T-helper 17 cell (primary cell): ENCODE measurements at places on chromosomes 6 and 20.

- DNase-seq, result no peak
Measured at GRCh38 chr6:83008626-83009025, 57.0 kb downstream of the UBE3D start.

DNA sequence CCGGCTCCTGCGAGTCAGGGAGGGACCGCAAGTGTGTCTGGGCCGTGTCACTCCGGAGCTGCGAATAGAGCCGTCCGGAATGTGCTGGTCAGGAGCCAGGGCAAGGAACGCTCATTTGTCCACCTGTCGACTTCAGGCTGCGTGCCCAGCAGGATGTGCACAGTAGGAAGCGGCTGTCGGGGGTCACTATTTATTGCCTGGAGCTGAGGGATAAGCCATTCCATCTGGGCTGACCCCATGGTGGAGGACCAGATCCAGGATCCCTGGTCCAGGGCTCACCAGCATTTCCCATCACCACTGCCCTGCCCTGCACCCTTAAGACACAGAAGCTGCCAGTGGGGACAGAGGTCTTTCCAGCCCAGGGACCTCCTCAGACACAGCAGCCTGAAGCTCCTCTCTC is 14.7 kb downstream of the NTSR1 start:
- DNase-seq, result no peak

DNA sequence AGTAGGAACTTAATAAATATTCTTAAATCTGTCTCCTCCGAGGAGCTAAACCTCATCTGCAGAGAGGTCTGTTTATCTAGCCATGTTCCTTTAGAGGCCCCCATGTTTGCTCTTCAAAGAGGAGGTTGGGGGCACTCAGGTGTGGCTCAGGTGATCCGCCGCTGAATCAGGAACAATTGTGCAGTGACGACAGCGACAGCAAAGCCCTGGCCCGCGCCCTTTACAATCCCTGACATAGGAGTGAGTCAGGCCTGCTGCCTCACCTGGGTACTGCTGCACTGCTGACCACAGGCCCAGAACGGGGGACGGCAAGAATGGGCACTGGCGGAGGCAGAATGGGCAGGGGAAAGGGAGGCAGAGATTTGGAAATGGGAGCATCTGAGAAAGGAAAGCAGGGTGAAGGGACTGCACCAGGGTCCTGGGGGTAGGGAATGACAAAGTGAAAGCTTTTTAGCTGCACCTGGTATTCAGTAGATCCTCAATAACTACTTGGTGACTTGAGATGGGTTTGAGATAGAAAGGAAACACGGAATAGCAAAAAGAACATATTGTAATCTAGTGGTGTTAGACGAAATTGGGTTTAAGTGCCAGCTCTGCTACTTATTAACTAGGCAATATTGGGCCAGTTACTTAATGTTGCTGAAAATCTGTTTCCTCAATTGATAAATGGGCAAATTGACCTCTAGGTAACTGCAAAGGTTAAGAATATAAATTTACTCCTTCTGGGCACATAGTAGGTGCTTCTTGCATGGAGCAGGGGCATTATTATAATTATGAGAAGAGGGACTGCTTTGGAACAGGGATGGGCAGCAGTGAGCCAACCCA is 5.4 kb upstream of the IER3 start:
- DNase-seq, result no peak

- no peak for DNase-seq
Measured at GRCh38 chr20:58706975-58707681, 14.5 kb downstream of the NPEPL1 start.

DNA sequence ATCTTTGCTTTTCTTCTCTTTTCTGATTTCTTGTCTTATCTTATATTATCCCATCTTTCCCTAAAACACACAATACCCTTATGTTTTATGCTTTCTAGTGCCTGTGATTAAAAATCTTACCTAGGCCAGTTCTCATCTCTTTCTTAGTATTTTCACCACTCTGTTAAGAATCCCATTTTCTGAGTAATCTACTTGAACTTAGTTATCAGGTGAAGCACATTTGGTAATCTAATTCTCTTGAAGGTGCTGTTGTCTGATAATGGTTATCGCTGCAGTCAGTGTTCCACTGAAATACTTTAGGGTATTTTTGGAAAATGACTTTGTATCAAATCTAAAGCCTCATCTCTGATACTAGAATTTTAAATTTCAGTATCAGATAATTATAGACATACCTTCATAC is 192.5 kb upstream of the MAN1A1 start:
- DNase-seq, result no peak

DNA sequence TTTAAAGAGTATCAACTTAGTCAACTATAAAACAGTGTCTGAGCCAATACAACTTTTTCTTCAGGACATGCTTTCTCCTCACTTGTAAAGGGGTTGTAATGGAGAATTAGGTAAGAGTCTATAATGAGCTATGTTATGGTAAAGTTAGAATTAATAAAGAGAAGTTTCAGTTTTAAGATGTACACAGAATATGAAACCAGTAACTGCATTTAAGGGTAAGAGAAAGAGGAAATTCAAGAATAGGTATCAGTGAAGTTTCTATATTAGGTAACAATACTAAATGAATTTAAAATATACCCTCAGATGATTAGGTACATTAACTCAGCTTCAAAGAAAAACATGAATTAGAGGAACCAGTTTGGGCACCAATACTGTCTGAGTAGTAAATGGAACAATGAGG is 1444.3 kb upstream of the ADGRB3 start:
- DNase-seq, result no peak

DNA sequence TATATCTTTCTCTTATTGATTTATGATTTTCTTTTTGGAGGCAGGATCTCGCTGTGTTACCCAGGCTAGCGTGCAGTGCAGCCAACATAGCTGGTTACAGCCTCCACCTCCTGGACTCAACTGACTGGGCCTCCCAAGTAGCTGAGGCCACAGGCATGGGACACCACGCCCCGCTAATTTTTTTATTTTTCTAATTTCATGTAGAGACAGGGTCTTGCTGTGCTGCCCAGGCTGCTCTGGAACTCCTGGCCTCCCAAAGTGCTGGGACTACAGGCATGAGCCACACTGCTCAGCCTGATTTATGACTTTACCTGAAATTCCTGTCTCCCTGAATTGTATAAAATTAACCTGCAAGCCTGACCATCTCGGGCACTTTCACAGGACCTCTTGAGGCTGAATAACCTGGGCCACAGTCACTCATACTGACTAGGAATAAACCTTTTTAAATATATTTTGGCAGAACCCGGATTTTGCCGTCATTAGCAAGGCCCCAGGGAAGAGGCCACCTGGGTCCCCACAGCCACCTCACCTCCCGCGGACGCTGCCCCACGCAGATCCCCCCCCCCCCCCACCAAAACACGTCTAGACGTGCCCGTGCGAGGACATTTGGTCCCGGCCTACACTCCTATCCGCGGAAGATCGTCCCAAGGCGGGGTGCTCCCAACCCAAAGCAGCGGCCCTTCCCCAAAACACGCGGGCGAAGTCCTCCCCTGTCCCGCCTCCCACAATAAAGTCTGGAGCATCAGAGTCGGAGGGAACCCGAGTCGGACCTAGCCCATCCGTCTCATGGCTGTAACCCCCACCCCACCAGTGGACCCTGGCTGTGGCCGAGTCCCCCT is 902 bp downstream of the ZNF337 start:
- no peak for DNase-seq

DNA sequence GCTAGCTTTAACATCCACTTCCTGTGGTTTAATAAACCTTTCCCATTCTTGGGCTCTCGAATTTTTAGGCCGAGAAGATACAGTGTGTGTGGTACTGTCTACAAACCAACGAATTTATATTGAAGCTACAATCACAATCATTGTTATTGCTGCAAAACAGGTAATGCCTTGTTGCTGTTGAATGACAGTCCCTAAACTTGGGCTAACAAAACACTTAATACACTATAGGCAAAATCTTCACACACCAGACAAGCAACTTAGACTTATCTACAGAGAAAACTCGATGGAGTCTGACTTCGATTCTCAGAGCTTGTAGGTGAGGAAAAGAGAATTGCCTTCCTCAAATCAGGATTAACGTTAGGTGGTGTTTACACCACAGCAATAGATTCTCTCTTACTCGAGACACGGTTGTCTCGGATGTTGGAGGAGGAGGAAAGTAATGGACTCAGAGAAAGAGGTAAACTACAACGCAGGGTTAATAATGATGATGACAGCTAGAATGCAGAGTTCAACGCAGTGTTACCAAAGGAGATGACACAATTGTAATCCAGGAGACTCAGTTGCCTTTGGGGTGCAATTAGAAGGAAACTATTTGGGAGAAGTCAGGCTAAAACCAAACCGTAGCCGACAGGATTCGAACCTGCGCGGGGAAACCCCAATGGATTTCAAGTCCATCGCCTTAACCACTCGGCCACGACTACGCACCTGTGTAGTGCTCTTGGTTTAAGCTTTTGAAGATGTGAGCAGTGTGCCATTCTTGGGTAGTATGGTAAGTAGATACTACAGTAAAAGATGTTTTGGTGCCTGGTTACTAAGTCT is 32.5 kb upstream of the ZNF184 start:
- DNase-seq, result peak; percentile 49

GRCh38 chr20:33919653-33920052 is 74.1 kb upstream of the RALY start:
- no peak for DNase-seq

DNA sequence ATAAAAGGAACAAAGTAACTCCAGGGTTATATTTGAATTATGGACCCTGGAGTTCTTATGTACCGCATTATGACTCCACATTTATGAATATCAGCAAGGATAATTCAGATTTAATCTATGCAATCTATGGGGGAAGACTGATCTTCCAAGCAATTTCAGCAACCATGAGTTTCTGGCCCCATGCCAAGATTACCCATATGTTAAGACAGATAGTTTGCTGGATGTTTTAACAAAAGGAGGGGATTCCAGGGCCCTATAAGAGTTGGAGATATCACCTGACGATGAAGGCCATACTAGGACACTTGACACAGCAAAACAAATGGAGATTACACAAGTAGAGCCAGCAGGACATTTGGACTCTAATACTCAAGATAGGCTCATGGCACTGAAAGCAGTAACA is 45.9 kb upstream of the PLN start:
- DNase-seq, result no peak

DNA sequence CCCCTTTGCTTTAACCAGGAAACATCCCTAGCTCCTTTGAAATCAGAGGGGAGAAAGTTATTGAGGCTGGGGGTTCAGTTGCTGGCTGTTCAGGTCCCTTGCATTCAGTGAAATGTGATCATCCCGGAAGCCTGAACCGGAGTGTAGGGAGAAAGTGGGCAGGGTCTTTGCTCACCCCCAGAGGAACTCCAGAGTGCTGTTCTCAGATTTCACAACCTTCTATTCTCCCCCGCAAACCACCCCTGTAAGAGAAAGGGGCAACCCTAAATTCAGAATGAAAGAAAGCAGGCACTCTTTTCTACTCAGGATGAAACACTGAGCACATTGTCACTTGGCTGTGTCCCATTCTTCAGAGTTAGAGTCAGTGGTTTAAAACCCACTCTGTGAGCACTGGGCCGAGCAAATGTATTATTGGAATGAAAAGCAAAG is 139.8 kb downstream of the KHDC1L start:
- DNase-seq, result no peak

- DNase-seq, result no peak
Measured at GRCh38 chr6:42864602-42865001, 14.8 kb upstream of the RPL7L1 start.

DNA sequence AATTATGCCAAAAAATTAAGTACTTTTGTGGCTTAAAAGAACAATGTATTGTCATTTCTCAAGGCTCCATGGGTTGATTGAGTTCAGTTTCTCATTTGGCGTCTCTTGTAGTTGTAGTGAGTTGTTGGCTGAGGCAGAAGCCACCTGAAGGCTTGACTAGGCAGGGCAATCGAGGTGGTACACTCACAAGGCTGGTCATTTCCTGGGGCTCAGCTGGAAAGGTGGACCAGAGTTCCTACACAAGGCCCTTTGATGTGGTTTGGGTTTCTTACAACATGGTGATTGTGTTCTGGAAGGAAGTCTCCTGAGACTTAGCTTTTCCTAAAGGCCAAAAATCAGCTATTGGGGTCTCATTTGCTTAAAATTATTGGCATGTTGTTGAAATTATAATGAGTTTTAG is 22.6 kb downstream of the MAS1 start:
- no peak for DNase-seq

GRCh38 chr6:77425671-77426070 is 37.6 kb downstream of the HTR1B start:
- DNase-seq, result no peak

- no peak for DNase-seq
Measured at GRCh38 chr6:36642913-36643817, 35.3 kb upstream of the CDKN1A start.

DNA sequence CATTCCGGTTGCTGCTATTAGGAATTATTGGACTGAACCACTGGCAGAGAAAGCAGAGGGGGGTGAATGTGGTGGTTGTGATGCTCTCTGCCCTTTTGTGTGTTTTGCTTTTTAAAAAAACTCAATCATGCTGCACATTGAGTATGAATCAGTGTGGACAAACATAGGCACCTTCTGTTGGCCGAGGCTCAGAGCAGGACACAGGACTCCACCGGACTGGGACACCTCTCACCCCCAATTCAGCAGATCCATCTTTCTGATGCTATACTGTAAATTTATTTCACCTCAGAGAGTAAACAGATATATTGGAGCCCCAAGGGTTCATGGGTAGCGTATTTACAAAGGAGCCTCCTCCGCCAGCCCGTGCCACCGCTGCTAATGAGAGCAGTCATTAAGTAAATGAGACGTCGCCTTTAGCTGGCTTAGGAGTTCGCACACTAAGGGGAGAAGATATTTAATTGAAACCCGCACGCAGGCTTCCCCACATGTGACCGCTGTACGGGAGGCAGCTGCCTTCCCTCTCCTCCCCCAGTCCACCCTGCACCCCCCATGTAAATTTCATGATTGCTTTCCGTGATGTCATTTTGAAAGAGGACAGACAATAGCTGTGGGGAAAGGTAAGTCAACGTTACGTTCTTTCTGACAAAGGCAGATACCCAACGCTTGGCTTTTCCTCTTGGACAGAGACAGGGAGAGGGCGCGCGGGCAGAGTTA is at the start of gene MYT1:
MYT1 (plus strand) TSS at position 330 of the 714 bp plus-strand sequence. CDS start 34,410 bp downstream, outside the sequence.
- DNase-seq, result no peak

DNA sequence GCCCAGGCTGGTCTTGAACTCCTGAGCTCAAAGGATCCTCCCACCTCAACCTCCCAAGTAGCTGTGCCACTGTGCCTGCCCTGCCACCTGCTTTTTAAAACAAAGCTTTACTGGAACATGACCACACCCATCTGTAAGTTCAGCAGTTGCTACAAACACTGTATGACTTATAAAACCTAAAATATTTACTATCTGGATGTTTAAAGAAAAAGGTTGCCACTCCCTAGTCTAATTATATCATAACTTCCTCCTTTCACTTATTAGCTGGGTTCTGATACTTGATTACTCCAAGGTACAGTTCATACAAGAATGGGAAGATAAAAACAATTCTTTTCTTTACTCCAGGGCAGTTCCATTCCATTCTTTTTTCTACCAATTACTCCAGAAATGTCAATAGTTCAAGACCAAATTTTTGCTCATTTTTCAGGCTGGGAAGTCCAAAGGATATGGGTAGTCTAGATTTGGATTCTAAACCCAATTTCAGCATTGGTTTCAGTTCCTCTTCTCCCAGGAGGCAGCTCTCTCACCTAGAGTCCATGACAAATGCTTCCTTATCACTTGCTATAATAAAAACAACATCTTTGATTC is 63.1 kb downstream of the SEC63 start:
- DNase-seq, result no peak

GRCh38 chr6:160337301-160337700 is 10.9 kb upstream of the SLC22A3 start:
- DNase-seq, result no peak
